Activated CD4-positive, alpha-beta T cell treated with anti-CD3 and anti-CD28 coated beads for 24 hours (primary cell): ENCODE measurements at places on chromosomes 12 and 14.
A peak's percentile ranks its signal among the peaks of the same experiment; 100 is the strongest.

DNA sequence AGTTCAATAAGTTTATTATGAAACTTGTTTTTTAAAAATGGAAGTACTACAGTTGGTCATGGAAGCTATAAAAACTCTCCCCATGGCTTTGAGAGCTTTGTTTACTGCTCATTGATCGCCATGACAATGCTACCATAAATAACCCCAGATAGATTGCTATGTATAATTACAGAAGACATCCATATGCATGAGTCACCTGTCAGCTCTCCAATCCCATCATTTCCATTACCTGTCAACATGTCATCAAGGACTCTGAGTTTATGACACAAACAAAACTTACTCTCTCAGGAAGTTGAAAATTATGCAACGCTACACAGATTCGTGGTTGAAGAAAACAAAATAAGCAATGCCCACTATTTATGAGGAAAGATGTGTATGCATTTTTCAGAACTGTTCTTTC, 144.4 kb downstream of the SEC23A start:
- DNase-seq = no peak

- DNase-seq = no peak
These were observed 453.8 kb downstream of the RAD51B start for GRCh38 chr14:68273413-68273812.

- no peak for DNase-seq
These were observed 222.0 kb downstream of the ANO2 start for GRCh38 chr12:5723071-5723470.

- no peak for DNase-seq
These were observed 496.4 kb downstream of the FOXG1 start for GRCh38 chr14:29262979-29263378.

DNA sequence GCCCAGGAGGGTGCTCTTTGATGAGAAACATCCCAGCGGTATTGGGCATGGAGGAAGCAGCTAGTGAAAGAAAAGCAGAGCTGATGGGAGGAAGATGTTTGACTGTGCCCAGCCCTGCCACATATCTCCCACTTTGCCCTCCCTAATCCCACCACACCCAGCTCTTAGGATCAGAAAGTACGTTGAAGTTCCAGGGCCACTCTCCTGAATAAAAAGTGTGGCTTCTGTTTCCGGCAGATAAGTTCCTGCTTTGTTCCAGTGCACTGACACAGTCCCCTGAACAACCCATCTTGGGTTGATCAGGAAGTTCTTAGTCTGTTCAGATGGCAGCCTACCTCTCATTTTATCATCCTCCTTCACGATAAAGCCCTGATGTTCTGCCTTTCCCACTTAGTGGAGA, 16.5 kb downstream of the TPCN1 start:
- DNase-seq = no peak

- no peak for DNase-seq
These were observed 461.2 kb downstream of the FLRT2 start for GRCh38 chr14:85991156-85991555.

GRCh38 chr12:71295953-71296352, 138.2 kb upstream of the TSPAN8 start:
- DNase-seq = no peak

- DNase-seq = no peak
These were observed 31.5 kb upstream of the SOS2 start for GRCh38 chr14:50262865-50263264.

- DNase-seq = no peak
These were observed 69.3 kb downstream of the PRMT8 start for GRCh38 chr12:3560295-3560620.

DNA sequence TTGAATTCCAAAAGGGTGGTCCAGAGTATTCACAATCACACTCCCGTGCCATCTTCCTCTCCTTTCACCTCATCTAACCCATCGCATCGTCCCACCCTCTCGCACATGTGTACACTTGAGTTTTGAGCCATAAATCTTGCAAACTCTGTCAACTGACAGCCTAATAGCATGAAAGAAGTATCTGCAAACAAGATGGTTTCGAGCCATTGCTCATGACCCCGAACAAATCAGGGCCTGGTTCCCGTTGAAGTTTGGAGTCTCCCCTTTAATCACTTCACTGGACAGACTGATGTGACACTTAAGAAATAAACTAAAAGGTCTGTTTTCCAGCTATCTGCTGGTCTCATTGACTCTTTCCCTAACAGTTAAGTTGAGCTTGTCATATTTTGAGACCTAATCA, 223.6 kb upstream of the SOX5 start:
- no peak for DNase-seq

DNA sequence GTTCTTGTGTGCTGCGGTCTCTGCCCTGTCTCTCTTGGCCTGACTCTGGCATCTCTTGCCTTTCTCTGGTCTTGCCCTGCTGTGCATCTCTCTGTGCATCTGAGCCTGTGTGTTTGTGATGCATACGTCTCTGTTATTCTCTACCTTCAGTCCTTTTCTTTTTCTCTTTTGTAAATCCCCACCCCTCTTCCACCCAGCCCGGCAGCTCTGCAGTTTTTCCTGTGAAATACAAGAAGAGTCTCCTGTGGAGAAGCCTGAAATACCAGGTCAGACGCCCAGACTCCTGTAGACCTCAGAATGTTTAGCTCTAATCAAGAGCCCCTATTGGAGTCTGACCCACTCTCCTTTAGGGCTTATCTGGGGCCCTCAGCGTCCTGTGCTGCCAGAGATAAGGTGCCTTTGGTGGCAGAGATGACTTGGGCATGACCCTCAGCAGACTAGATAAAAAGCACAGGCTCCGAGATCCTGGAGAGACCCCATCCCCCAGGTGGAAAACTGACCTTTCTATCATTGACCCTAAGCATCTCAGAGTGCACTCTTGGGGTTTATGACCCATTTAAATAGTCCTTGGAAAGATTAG, 167.5 kb upstream of the SRRM4 start:
- DNase-seq = no peak

- DNase-seq = no peak
These were observed 8.0 kb downstream of the CNOT2 start for GRCh38 chr12:70251226-70251625.

DNA sequence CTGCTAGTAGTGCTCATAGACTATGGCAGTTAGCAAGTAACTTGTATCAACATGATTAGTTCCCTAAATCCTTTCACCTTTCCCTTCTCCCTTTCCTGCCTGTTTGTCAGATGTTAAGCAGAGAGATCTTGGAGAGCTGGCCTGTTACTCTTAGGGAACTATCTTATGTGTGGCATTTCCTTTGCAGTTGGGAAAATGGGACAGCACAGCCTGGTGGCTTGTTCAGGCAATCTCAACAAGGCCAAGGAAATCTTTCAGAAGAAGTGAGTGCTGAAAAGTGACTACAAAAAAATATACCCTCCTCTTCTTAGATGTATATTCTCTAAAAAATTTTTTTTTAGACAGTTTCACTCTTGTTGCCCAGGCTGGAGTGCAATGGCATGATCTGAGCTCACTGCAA, 7.4 kb downstream of the PARP2 start:
- DNase-seq = no peak

GRCh38 chr12:101695706-101696105, 1.7 kb upstream of the CHPT1 start:
- no peak for DNase-seq

- no peak for DNase-seq
These were observed 194.4 kb upstream of the CRY1 start for GRCh38 chr12:107287436-107288413.

DNA sequence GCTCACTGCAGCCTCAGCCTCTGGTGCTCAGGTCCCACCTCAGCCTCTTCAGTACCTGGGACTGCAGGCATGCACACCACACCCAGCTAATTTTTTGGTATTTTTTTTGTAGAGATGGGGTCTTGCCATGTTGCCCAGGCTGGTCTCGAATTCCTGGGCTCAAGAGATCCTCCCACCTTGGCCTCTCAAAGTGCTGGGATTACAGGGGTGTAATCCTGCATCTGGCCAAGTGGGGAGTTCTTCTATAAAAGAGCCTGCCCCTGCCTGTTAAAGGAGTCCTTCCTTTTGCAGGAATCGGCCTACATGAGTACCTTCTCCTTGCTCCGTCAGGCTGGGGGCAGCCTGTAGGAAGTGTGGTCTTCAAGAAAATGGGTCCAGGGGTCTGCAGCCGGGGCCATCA, 54.1 kb upstream of the RASSF3 start:
- DNase-seq = no peak

- no peak for DNase-seq
These were observed 80.9 kb downstream of the RPS6KA5 start for GRCh38 chr14:90979515-90979914.

DNA sequence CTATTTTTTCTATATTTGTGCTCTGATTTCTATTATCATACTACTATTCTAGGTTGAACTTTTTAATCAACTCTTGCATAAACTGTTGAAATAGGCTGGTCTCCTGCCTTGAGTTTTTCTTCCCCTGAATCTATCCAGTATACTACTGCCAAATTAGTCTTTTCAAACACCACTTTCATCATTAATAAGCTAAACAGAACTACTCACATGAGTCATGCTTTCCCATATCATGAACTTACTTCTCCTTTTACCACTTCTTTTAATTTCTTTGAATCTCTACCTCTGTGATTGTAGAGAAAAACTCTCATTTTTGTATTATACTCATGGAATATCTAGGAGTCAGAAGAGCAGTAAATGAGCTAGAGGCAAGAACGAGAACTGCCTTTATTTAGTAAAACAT, 340.3 kb upstream of the PDE3A start:
- DNase-seq = no peak

DNA sequence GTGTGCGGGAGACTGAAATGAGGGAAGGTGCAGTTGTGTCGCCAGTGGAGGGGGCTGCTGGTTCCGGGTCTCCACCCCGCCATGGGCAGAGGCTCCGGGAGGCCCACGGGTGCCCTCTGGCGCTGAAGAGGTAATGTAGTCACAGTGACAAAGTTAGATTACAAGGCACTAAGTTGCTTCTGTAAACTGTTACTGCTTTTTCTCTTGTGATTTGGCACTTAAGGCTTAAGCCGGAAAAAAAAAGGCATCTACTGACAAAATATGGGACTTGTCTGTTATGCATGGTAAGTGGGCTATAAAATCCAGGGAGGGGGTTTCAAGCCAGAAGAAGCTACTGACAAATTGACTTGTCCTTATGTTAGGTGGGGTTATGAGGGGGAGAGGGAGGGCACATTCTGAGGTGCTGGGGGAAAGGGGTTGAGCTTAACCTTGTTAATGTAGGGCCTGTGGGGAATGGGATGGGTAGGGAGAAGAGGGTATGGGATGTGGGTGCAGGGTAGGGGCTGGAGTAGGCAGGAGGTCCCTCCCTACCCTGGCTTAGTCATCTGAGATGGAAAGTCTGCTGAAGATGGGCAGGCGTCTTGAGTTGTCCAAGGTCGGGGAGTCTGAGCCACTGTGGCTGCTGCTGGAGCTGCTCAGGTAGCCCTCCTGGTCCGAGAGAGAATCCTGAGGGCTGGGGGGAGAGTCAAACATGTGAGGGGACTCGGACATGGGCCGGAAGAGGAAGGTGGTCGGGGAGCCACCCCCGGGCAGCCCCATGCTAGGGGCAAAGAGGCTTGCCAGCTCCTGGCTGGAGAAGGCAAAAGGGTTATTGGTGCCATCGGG, 3.7 kb downstream of the ZFP36L1 start:
- peak; percentile 69 for DNase-seq

GRCh38 chr12:54160089-54160488, 28.7 kb downstream of the SMUG1 start:
- DNase-seq = no peak

DNA sequence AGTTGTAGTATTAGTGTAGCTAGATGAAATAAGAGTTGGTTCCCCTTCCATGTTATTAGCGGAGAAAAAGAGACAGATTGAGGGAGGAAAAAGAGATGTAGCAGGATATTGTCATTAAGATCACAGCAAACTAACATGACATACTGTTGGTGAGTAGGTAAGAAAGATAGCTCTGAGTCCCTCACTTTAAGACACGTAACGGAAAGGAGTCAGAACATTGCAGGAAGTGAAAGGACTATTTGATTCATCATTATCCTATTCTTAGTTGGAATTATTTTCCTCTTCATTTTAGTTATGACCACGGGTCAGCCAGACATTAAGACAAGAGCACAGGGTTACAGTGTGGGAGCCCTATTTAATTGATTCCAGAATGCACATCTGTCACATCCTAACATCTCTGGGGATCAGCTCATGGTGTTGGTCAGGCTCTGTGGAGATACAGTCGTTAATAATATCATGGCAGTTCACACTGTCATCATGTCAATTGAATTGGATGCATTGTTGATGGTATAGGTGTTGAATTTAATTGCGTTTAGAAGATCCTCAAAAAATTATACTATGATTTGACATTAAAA, 55.0 kb downstream of the TMX1 start:
- DNase-seq = no peak

DNA sequence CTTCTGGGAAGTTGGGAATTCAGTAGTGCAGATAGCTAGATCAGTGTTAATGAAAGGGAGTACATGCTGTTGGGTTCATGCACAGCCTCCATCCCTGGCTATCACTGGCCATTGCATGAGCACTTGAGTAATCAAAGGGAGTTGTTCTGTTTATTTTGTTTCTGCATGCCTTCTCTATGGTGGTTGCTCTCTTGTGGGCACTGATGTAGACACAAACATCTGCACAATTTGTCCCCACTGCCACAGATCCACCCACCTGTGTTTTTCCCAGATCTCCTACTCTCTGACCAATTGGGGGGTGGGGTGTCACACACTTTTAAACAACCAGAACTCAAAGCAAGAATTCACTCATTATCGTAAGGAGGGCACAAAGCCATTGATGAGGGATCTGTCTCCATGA, 89.7 kb upstream of the DHRS4 start:
- no peak for DNase-seq

DNA sequence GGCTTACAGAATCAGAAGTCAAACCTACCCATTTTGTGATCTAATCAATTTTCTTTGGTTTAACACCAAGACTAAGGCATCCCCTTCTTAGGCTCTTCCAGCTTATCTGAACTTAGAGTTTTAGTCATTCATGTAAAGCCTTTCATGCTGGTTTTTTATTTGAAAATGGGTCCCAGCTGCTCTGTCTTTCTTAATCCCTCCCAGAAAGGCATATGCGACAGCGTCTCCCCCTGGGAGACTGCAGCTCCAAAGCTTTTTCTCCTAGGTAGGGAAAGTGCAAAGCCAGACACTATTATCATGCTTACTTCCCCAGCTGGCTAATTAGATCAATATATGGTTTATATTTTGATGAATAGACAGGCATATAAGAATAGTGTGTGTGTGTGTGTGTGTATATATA, 96.6 kb upstream of the E2F7 start:
- no peak for DNase-seq

DNA sequence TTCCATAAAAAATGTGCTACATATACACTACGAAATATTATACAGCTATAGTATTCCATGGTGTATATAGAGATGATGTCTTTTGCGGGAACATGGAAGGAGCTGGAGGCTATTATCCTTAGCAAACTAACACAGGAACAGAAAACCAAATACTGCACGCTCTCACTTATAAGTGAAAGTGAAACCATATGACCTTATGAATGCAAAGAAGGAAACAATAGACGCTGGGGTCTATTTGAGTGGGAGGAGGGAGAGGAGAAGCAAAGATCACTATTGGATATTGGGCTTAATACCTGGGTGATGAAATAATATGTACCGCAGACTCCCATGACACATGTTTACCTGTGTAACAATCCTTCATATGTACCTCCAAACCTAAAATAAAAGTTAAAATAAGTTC, 142.8 kb downstream of the LRFN5 start:
- DNase-seq = no peak
